ENCODE measurements at places on chromosomes 1 and 21. TPM values are rescaled to one million over a fixed set of nuclear protein-coding genes. Genes with fewer than 3 reads are reported as not detected.

The FAM89A gene
- polyA plus RNA-seq: 20.9 TPM

GRCh38 chr21:45882645-45883044, 98.9 kb upstream of the COL6A1 start:
- DNase-seq: no peak

- DNase-seq: no peak
These were observed 153.9 kb downstream of the PEX14 start for GRCh38 chr1:10628685-10629084.

DNA sequence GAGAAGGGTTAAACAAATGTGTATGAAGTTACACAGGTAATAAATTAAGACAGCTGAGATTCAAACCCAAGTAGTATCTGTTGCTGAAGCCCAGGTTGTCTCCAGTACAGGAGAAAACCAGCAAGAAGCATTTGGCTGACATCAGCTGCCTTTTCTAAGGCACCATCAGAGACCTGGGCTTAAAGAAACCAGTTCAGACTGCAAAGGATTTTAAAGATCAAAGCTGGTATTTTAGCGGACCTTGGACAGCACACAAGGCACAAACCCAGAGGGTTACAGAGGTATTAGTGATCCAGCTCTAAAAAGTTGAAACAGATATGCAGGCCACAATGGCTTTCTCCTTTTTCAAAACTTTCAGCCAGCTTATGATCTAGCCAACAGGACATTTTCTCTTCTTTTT, 23.4 kb downstream of the BEND5 start:
- DNase-seq: no peak

GRCh38 chr1:175633801-175634200, 109.6 kb downstream of the TNR start:
- no peak for DNase-seq

- peak; percentile 96 for DNase-seq
These were observed 38.0 kb upstream of the COL18A1 start for GRCh38 chr21:45366931-45367401.

The XCL2 gene
- not detected for polyA plus RNA-seq

GRCh38 chr21:32138658-32139057, 140.2 kb downstream of the MIS18A start:
- DNase-seq: no peak

DNA sequence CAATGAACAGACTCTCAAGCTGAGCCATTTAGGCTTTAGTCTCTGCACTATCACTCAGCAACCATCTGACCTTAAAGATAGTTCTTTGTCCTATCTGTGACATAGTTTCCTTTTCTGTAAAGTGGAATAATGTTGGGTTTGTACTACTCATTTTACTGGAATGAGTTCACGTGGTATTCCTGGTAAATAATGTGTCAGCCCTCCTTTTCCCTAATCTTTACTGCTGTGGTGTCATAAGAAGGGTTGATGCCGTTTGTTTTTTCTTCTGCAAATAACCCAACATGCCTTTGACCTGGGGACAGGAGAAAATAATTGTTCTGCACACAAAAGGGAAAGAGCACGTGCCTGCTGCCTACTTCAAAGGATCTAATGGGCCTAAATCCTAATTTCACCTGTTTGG, 297.8 kb downstream of the BRINP3 start:
- no peak for DNase-seq

The FCGR2B gene
- not detected for polyA plus RNA-seq

The TADA1 gene
- polyA plus RNA-seq: 7.0 TPM

DNA sequence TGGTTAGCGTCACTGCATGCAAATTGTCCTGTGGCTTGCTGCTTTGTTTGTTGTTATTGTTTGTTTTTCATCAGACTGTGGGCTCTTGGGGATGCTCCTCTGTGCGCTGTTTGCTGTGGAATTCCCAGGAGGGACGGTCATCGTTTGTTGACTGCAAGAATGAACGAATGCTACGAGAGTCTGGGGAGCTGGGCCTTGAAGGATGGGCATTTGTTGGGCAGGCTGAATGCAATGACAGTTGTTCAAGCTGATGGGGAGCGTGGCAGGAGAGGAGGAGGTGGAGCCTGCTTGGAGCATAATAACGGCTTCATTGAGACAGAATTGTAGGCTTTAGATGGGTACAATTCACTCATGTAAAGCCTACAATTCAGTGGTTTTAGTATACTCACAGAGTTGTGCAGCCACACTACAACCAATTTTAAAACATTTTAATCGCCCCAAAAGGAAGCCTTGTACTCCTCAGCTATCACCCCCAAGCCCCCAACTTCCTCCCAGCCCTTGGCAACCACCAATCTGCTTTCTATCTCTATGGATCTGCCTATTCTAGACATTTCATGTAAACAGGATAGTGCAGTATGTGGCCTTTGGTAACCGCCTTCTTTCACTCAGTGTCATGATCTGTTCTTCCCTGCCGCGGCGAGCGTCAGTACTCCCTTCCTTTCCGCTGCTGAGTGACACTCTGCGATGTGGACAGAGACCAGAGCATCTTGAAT, 190.2 kb downstream of the CAMTA1 start:
- no peak for DNase-seq

The TNFRSF8 gene
- 0.35 TPM for polyA plus RNA-seq

The COL9A2 gene
- polyA plus RNA-seq: 0.69 TPM

- DNase-seq: peak; percentile 97
These were observed at the start of gene LIX1L for GRCh38 chr1:145957443-145958319. TSS of gene LIX1L (minus strand) at chr1:145958017. CDS start at chr1:145957927, 90 bp downstream.

The FOXD3 gene
- not detected for polyA plus RNA-seq

The RASAL2 gene
- polyA plus RNA-seq: 9.9 TPM

The TLR5 gene
- polyA plus RNA-seq: 0.25 TPM
